ENCODE measurements at places on chromosomes 7 and 10.
A peak's percentile ranks its signal among the peaks of the same experiment; 100 is the strongest.

DNA sequence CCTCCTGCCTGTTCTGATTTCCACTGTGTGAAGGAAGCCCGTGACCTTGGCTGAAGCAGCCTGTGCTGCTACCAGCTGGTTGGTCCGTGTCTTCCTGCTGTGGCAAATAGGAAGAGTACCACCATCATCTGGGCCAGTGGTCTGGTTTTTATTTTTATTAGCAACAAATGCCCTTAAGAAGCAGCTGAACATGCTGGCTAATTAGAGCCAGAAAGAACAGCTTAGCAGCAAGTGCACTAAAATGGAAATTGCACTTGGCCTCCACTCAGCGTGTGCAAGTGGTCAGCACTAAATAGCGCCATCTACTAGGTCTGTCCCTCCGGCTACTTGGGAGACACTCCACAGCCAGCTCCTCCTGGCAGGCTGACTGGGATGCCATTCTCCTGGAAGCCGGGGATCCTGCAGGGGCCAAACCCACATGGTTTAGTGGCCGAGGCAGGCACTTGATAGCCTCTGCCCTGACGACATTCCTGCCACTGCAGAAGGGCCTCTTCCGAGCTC, 690.3 kb upstream of the FOXK1 start:
- no peak for DNase-seq

DNA sequence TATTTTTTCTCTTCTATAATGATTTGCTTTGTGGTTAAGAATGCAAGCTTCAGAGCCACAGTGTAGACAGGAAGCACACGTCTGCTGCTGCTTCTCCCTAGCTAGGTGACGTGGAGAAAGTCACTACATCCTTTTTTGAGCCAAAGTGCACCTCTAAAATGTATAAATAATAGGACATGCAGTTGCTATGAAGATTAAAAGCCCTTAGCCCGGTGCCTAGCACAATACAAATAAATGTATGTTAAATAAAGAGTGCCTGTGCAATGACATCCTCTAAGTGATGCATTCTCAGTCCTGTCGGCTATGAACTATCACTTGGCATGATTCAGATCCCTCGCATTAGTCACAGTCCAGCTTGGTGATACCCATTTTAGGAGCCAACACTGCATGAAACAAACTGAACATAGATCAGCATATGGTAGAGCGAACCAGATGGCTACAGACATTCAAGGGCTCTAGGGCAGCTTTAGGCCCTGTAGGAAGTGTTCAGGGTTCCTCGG, 4.8 kb upstream of the TRDMT1 start:
- no peak for DNase-seq

GRCh38 chr7:139538881-139539635, 15.6 kb downstream of the CLEC2L start:
- no peak for DNase-seq

DNA sequence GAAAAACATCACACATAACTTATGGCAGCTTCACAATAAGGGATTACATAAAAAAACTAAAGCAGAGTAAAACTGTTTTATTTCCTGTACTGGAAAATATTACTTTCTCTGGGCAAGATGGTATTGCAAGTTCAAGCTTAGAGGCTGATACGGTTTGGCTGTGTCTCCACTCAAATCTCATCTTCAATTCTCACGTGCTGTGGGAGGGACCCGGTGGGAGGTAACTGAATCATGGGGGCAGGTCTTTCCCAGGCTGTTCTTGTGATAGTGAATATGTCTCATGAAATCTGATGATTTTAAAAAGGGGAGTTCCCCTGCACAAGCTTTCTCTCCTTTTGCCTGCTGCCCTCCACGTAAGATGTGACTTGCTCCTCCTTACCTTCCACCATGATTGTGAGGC, 5.1 kb upstream of the LRRC27 start:
- peak; percentile 17 for DNase-seq

- DNase-seq: no peak
Measured at GRCh38 chr7:50409856-50410745, 40.0 kb downstream of the FIGNL1 start.

DNA sequence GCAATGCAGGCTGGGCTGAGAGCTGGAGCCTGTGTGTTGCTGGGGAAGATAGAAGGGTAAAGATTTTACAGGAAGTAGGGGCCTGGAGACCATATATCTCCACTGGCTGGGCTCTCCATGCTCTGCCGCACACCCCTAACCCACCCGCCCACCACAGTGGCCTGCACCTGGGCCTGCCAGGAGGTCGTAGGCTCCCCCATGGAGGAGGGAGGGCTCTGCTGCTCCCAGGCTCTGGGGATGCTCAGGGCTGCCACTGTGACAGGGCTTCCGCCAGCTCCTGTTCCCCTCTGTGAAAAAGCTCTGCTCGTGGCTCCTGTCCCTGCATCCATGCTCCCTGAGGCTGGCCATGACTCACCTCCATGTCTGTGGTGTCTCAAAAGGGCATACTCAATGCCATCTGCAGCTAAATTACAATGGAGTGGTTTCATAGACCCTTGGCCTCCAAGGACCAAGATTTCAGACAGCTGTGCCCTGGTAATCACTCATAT, 106.0 kb downstream of the CXCL12 start:
- DNase-seq: no peak

DNA sequence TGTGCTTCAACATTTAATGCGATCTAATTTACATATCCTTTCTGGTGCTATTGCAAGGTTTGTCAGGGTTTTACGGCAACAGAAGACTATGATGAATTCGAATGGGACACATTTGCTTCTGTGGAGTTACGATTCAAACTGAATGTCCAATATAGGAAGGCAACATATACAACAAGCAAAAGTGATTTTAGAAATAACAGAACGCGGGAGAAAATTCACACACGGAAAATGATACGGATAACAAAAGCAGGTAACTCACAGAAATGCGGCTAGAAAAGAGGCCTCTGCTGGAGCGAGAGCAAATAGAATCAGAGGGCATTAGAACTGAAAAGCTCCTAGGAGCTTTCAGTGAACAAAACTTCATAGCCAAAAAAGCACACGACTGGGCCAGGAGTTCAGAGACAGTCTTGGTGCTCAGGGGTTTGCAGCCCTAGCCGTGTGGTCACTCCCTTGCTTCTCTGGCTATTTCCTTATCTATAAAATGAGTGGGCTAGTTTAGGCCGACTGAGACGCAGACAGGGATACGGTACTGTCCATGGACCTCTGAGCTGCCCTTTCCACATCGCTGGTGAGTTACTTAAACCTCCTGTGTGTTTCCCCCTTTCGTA, 557 bp upstream of the TAX1BP1 start:
- no peak for DNase-seq

DNA sequence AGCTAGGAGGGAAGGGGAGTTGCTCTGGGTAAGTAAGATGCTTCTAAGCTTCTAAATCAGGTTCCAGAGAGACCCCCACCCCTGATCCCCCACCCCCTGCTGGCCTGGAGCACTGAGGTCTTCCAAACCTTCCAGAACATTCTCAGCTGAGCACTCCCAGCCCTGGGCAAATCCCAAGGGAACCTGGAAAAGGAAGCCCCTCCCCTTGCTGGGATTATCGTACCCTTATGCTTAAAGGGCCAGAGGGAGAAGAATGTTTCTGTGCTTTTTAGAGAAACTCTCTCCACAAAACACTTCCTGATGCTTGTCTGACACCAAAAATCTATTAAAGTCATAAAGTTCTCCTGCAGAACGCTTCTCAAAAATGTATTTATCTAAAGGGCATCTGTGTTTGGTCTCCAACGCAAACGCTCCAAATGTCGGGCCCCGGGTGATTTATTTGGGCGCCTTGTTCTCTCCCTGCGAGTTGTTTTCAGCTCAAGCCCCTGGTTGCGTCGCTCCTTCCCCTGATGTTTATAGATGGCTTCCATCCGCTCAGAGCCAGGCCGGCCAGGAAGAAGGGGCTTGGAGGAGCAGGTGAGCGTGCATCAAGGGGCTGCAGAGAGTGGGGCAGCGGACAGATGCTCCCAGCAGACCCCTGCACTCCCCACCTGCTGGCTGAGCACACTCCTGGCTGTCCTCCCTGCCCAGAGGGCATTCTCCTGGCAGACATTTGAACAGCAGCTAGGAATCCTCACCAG, 8.2 kb upstream of the RET start:
- no peak for DNase-seq

DNA sequence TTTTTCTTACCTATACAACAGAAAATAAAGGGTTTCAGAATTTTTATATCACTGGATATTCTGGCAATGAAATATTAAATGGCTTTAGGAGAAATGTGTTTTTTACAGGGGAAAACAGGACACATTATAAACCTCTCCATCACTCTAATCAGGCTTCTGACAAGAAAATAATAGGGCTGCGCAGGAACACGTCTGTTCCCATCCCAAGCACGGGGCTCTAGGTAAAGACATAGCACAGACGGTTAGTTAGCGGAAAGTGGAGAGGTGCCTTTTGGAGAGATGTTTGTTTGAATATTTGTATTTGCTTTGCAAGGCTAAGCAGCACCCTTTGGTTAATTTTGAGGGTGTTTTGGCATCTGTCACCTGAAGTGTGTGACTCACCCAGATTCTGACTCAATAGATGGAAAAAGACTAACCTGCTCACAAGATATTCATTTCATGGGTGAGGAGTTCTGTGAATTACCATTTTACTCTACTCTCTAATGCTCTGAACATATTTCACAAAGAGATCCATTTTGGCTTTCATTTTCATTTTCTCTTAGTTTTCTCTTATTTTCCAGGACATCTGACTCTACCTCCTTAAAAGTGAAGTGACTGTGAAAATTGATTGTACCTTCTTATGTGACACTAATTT, 174.5 kb upstream of the AKR1E2 start:
- DNase-seq: no peak

DNA sequence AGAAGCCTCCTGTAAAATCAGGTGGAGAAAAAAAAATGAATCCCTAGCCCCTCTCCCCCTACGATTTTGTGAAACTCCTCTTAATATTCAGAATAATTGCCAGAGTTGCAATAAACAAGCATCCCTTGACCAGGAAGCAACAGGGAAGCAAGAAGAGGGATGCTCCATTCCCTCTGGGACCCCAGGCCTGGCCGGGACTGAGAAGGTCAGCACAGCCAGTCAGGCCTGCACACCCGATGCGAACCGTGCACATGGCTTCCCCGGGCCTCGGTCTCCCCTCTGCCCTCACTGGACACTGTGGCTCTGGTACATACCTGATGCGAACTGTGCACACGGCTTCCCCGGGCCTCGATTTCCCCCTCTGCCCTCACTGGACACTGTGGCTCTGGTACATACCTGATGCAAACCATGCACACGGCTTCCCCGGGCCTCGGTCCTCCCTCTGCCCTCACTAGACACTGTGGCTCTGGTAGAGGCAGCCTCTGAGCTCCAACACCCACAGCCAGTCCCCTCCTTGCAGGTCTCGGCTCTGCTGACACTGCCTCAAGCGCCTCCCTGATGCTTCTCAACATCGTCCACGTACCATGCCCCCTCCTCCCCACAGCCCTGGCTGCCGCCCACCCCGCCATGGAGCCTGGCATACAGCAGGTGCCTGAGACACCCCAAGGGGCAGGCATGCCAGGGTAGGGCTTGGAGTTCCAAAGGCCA, 138.6 kb downstream of the DIP2C start:
- no peak for DNase-seq

DNA sequence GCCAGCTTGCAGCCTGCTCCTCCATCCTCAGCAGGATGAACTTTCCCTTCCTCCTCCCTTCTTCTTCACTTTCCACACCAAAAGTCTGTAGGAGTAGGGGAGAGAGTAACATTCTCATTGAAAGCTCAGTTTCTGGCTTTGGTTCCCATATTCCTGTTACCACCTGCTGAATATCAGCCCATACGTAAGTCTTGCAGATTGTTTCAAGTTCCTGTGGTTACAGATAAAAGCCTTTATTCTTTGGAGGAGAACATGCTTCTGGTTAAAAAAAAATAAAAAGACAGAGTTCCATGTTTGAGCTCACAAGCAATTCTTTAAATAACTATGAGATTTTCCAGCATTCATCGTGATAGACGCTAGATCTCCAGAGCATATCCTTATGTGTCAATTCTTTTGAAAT, 637.3 kb downstream of the SUGCT start:
- no peak for DNase-seq

- DNase-seq: peak; percentile 88
Measured at GRCh38 chr10:18400201-18400905, 251.0 kb downstream of the NSUN6 start.

DNA sequence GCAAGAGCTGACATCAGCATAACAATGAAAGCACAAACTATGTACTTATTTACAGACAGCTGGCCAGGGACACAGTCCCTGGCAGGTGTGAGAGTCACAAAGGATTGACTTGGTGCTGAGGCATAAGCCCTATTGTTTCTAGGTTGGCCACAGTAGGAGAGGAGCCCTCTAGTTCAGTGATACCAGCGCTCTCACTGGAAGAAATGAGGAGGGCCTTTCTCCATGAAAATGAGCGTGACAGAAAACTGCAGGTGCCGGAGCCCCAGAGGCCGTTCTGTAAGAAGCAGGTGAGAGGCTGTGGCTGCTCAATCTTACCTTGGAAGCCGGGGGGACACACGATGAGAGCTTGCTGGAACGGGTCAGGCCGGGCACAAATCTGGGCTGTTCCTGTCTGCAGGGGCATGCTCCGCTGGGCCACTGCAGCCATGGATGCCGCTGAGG, 90.5 kb downstream of the CLEC2L start:
- no peak for DNase-seq

- no peak for DNase-seq
Measured at GRCh38 chr7:156034397-156034796, 222.1 kb upstream of the SHH start.

DNA sequence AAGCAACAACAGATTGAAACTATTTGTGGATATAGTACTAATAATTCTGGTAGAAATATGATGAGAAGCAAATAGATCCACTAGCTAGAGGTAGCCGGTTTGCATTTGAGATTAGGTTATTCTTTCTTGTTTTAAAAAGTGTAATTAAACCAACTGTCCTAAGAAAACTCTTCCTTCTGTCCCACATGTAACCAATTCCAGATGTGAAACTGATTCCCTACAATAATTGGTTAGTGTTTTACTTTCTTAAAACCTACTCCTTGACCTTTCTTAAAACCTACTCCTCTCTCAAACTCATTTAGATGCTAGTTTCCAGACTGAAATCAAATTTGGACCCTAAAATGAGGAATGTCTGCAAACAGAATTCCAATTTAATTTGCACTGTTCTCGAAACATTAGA, 521.5 kb downstream of the SUGCT start:
- no peak for DNase-seq

DNA sequence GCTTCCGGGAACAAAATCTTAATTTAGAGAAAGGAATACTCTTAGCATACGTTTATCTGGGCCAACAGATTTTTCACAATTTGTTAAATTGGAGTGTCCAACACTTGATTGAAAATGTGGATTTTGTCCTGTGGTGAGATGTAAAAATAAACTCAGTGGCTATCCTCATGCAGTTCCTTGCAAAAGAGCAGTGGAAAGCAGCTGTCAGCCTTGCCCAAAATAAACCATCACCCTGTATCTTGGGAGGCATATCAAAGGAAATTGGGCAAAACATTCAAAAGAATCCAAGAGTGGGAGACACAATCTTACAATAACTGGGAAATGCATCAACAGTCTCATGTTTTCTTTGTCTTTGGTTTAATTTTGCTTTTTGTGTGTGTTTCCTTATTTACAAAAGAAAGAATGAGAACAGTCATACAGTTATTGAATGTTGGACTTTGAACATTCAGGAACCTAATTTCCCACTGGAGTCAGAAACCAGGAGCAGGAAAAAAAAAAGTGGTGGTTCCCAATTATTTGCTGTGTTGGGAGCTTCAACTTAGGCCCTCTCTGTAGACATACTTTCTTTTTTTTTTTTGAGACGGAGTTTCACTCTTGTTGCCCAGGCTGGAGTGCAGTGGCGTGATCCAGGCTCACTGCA, 44.4 kb upstream of the DGKI start:
- DNase-seq: no peak
